Effector memory CD4-positive, alpha-beta T cell (primary cell): ENCODE measurements at places on chromosomes 2 and 18.

- H3K27me3 ChIP-seq, result no peaks in the 10 kb centered on the region
- H3K36me3 ChIP-seq, result no peaks in the 10 kb centered on the region
- H3K4me3 ChIP-seq, result no peak overlapping the region
- H3K4me1 ChIP-seq, result no peaks in the 10 kb centered on the region
Observed at GRCh38 chr2:121583555-121583954, 52.9 kb downstream of the RNU4ATAC start.

DNA sequence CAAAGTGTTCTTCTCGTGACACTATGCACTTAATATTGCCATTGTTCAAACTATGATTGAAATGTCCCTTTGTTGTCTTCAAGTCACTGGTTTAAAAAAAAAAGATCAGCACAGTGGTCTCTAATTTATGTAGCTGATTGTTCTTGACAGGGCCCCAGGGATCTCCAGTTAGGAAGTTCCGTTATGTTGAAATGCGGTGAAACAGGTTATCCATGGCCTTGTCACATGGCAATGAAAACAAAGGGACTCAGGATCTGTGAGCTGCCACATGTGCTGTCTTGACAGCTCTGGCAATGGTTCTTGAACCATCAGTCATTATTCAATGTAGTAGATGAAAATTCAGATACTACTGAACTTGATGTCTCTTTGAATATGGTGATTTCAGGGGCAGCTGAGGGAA lies 147.4 kb downstream of the SETBP1 start:
- no peaks in the 10 kb centered on the region for H3K36me3 ChIP-seq
- no peaks in the 10 kb centered on the region for H3K4me1 ChIP-seq
- H3K4me3 ChIP-seq, result no peak overlapping the region
- H3K27ac ChIP-seq, result no peak overlapping the region
- H3K27me3 ChIP-seq, result no peaks in the 10 kb centered on the region

- H3K4me3 ChIP-seq, result no peak overlapping the region
- H3K4me1 ChIP-seq, result no peaks in the 10 kb centered on the region
- no peak for DNase-seq
- H3K27ac ChIP-seq, result no peak overlapping the region
- H3K27me3 ChIP-seq, result no peaks in the 10 kb centered on the region
Observed at GRCh38 chr2:222212571-222212970, 86.2 kb downstream of the PAX3 start.

- no peaks in the 10 kb centered on the region for H3K4me1 ChIP-seq
- H3K27me3 ChIP-seq, result no peaks in the 10 kb centered on the region
- DNase-seq, result no peak
- no peaks in the 10 kb centered on the region for H3K36me3 ChIP-seq
Observed at GRCh38 chr2:206096876-206097275, 10.9 kb upstream of the INO80D start.

GRCh38 chr2:39124746-39125057 lies 3.9 kb upstream of the SOS1 start:
- H3K4me1 ChIP-seq, result peaks cover 33% of the 10 kb centered on the region
- no peaks in the 10 kb centered on the region for H3K36me3 ChIP-seq
- H3K4me3 ChIP-seq, result peak overlapping the region; percentile 68

- H3K27me3 ChIP-seq, result no peaks in the 10 kb centered on the region
- peaks cover 4% of the 10 kb centered on the region for H3K4me1 ChIP-seq
Observed at GRCh38 chr18:79641722-79642497, 37.7 kb upstream of the CTDP1 start.

GRCh38 chr2:220315098-220315823 lies 687.8 kb downstream of the SLC4A3 start:
- no peaks in the 10 kb centered on the region for H3K4me1 ChIP-seq
- H3K36me3 ChIP-seq, result no peaks in the 10 kb centered on the region
- no peak overlapping the region for H3K4me3 ChIP-seq
- DNase-seq, result no peak
- H3K27ac ChIP-seq, result no peak overlapping the region

GRCh38 chr2:102061962-102062795 lies 70.4 kb downstream of the IL1R2 start:
- no peak for DNase-seq
- no peaks in the 10 kb centered on the region for H3K4me1 ChIP-seq
- no peaks in the 10 kb centered on the region for H3K36me3 ChIP-seq
- no peak overlapping the region for H3K27ac ChIP-seq
- no peaks in the 10 kb centered on the region for H3K27me3 ChIP-seq

DNA sequence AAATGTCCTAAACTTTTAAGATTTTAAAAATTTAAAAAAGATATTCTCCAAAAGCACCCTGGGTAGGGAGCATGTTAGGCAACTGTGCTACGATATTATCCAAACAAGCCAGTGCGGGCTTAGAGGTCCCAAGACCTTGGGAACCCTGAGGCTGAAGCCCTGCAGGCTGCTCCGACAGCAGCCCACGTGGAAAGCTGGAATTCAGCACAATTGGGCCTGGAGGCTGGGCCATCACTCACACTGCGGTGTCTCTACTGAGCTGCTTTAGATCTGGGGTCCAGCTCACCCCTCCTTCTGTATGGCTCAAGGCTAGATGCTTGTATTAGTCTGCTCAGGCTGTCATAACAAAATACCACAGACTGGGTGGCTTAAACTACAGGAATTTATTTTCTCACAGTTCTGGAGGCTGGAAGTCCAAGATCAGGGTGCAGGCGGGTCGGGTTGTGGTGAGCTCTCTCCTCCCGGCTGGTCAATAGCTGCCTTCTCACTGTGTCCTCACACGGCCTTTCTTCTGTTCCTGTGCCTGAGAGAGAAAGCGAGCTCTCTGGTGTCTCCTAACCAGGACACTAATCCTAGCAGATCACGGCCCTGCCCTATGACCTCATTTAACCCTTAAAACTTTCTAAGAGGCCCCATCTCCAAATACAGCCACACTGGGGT lies 42.5 kb downstream of the DPYSL5 start:
- DNase-seq, result no peak
- H3K36me3 ChIP-seq, result no peaks in the 10 kb centered on the region
- H3K27ac ChIP-seq, result no peak overlapping the region
- H3K27me3 ChIP-seq, result no peaks in the 10 kb centered on the region
- H3K4me1 ChIP-seq, result no peaks in the 10 kb centered on the region

DNA sequence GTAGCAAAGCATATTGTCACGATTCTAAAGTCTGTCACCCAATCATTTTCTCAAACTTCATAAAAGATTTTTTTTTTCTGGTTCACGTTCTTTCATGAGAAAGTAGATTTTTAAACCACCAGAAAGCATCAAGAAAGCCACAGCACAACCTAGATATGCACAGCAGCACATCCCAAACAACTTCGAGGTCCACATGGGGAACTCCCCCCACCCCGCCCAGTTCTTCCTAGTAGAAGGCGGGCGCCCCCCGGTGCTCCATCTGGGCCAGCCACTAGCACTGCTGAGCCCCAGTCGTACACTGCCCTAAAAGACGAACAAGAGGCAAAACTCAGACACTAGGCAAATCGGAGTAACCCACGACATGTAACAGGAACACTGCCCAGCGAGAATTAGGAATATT lies 15.5 kb downstream of the HDLBP start:
- no peak overlapping the region for H3K27ac ChIP-seq
- H3K36me3 ChIP-seq, result no peaks in the 10 kb centered on the region
- peaks cover 8% of the 10 kb centered on the region for H3K4me1 ChIP-seq

- H3K4me3 ChIP-seq, result no peak overlapping the region
- DNase-seq, result no peak
- no peaks in the 10 kb centered on the region for H3K36me3 ChIP-seq
- no peak overlapping the region for H3K27ac ChIP-seq
- H3K4me1 ChIP-seq, result no peaks in the 10 kb centered on the region
- no peaks in the 10 kb centered on the region for H3K27me3 ChIP-seq
Observed at GRCh38 chr18:24189007-24189528, 50.2 kb downstream of the CABYR start.

DNA sequence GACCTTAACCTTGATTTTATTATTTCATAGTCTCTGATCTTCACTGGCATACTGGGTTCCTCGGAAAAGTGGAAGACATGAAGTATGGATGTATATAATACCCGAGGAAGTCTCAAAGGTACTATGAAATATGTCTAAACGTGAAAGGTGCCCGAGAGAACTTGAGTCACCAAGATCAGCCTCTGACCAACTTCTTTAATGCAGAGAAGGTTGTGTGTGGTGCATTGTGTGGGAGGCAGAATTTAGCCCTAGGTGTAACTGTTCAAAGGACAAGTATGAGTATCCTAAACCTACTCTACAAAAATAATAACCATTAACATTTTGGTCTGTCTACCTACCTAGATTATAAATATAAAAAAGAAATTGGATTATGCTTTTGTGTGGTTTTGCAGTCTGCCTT lies 36.1 kb downstream of the OSBPL6 start:
- H3K27me3 ChIP-seq, result no peaks in the 10 kb centered on the region
- H3K4me3 ChIP-seq, result no peak overlapping the region
- no peaks in the 10 kb centered on the region for H3K36me3 ChIP-seq

DNA sequence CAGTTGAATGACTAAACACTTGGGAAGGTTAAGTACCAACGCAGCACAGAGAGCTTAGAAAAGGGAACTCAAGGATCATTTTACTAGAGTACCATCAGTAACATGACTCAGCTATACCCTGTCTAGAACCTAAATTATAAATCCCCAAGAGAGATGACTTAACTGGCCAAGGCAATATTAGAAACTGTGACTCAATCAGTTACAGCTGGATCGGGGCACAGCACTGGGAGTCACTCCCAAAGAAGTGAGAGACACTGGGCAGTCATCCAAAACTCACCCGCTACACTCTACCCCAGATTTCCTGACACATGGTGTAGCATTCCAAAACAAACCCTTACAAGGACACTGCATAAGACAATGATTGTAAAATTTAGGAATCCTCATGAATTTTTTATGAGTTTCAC lies 17.7 kb downstream of the IWS1 start:
- H3K36me3 ChIP-seq, result peaks cover 20% of the 10 kb centered on the region
- no peak for DNase-seq
- no peaks in the 10 kb centered on the region for H3K4me1 ChIP-seq
- H3K27ac ChIP-seq, result no peak overlapping the region

- H3K4me1 ChIP-seq, result no peaks in the 10 kb centered on the region
- no peak overlapping the region for H3K4me3 ChIP-seq
- no peaks in the 10 kb centered on the region for H3K36me3 ChIP-seq
- no peaks in the 10 kb centered on the region for H3K27me3 ChIP-seq
- H3K27ac ChIP-seq, result no peak overlapping the region
Observed at GRCh38 chr2:85666435-85667316, 1.3 kb downstream of the SFTPB start.

DNA sequence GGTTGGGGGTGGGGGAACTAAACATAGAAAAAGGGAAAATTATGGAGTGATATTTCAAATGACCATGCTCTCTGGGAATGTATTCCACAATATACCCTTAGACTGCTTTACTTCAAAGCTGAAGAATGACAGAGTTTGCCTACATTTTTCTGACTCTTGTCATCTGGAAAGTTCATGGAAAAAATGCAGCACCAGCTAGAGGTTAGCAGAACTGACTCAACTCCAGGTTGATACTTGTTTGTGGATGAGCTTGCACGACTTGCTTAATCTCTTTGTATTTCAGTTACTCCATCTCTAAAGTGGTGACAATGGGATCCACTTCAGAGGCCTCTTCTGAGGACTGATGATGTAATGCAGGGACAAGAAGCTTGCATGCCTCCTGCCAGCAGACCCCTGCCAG lies 824.0 kb upstream of the ID2 start:
- DNase-seq, result no peak
- H3K27ac ChIP-seq, result no peak overlapping the region
- H3K4me1 ChIP-seq, result no peaks in the 10 kb centered on the region
- no peak overlapping the region for H3K4me3 ChIP-seq

- DNase-seq, result no peak
- no peaks in the 10 kb centered on the region for H3K36me3 ChIP-seq
- no peak overlapping the region for H3K27ac ChIP-seq
- H3K4me3 ChIP-seq, result no peak overlapping the region
Observed at GRCh38 chr18:23227726-23228070, 92.4 kb downstream of the CABLES1 start.

DNA sequence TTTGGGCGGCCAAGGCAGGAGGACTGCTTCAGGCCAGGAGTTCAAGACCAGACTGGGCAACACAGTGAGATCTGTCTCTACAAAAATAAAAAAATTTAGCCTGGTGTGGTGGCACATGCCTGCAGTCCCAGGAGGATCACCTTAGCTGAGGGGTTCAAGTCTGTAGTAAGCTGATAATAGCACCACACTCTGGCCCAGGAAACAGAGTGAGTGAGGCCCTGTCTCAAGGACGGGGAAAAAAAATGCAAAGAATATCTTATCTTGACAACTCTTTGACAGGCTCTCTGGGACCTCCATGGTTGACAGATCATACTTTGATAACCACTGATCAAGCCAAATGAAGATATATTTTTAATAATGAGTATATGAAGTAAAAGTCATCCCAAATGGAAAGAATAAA lies 22.7 kb downstream of the USP34 start:
- H3K27me3 ChIP-seq, result no peaks in the 10 kb centered on the region
- DNase-seq, result no peak
- no peak overlapping the region for H3K4me3 ChIP-seq
- no peaks in the 10 kb centered on the region for H3K4me1 ChIP-seq
- no peak overlapping the region for H3K27ac ChIP-seq

GRCh38 chr18:69580107-69580506 lies 179.4 kb downstream of the DOK6 start:
- H3K27me3 ChIP-seq, result no peaks in the 10 kb centered on the region
- DNase-seq, result no peak
- H3K36me3 ChIP-seq, result no peaks in the 10 kb centered on the region
- no peaks in the 10 kb centered on the region for H3K4me1 ChIP-seq
- H3K27ac ChIP-seq, result no peak overlapping the region

- no peak for DNase-seq
- H3K27me3 ChIP-seq, result no peaks in the 10 kb centered on the region
- H3K4me1 ChIP-seq, result no peaks in the 10 kb centered on the region
- no peak overlapping the region for H3K27ac ChIP-seq
Observed at GRCh38 chr2:106038601-106039375, 155.3 kb downstream of the UXS1 start.

DNA sequence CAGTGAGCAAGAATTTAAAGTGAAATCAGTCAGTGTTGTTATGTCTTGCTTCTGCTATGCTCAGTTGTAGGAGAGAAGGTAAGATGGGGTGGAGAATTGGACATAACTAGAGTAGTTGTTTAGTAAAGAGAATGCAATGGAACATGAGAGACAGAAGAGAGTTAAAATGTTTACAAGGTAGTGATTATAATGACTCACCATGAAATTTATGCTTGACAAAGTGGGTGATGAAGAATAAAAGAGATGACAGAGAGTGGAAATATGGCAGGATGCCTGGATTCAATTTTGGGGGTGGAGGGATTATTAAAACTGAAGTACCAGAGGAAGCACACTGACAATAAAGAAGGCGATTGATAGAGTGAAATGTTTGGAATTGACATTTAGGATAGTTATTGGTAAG lies 10.6 kb downstream of the SCG2 start:
- DNase-seq, result no peak
- no peak overlapping the region for H3K4me3 ChIP-seq
- H3K27ac ChIP-seq, result no peak overlapping the region
